ENCODE measurements at places on chromosomes 1 and 21.

GRCh38 chr1:53693773-53694717 lies 44.9 kb downstream of the GLIS1 start:
- no peak for DNase-seq

- DNase-seq = no peak
These were observed 80.5 kb upstream of the RALGPS2 start for GRCh38 chr1:178644308-178645120.

GRCh38 chr1:51240084-51240483 lies 4.0 kb downstream of the RNF11 start:
- no peak for DNase-seq

DNA sequence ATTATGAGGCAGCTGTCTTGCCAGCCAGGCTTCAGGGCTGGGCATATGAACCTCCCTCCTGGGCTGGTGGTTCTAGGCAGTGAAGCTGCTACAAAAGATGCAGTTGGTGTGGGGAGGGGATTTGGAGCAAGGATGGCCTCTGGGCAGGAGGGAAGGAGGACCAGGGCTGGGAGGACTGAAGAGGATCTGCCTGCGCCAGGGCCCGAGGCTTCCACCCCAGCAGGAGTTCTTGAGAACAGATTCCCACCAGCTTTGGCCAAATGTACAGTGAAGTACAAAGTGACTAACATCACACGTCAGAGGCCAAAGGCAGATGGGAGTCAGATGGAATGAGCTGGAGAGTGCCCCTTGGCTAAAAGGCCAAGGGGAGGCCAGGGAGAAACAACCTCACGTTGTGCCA lies 62.4 kb downstream of the DDX20 start:
- DNase-seq = no peak

DNA sequence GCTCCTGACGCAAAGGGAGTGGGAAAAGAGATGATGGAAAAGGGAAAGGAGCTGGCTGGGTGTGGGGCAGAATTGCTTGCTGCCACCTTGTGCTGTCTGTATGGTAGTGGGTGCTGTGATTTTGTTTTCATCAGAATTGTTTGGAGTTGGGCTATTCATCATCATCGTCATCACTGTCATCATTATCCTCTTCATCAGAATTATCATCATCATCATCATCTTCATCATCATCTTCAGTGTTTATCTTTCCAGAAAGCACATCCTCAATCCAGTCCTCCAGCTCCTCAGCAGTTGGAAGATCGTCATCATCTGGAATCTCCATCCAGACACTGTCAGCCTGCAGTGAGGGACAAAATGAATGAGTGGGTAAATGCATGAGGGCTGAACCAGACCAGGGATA lies 59.3 kb downstream of the VANGL1 start:
- no peak for DNase-seq

GRCh38 chr1:54965624-54966340 lies 14.6 kb upstream of the TMEM61 start:
- no peak for DNase-seq

DNA sequence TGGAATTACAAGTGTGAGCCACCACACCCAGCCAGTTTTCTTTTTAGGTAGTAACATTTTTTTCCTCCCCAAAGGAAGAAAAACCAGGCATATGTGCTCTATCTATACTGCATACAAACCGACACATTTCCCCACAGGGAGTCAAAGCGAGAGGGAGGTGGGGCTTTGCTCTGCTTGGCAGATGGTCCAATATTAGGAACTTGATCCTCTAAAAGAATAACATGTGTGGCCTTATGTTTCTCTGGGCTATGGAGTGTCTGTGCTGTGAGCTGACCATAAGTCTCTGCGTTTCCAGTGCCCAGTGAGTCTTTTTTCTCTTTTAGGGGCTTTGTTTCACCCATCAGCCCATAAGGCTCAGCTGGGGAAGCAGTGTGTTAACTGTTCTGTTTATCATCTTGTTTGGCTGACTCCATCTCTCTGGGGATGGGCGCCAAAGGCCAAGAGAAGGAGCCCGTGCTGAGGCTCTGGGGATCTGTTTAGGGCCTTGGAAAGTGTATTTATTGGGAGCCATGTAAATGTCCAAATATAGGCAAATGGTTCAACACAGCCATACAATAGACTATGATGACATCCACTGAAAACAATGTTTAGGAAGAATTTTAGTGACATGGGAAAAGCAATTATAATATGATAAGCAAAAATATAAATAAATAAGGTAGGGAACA lies 20.2 kb downstream of the LMOD1 start:
- no peak for DNase-seq

DNA sequence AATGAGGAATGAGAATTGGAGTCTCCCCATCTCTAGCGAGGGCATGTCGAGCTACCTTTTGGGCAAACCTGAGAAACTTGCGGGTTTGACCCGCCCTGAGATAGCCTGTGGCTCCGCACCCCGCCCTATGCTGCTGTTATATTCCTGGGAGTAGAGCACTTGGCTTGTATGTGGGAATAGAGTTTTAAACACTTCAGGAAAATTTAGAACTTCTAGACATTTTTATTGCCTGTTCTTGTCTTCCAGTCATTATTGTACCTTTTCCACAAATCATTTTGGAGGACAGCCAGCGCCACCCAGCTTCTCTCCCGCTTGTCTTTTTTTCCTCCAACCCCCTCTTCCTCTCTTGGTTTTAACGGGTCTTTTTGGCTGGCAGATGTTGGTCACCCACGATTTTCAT lies 738 bp downstream of the GNPAT start:
- DNase-seq = no peak

DNA sequence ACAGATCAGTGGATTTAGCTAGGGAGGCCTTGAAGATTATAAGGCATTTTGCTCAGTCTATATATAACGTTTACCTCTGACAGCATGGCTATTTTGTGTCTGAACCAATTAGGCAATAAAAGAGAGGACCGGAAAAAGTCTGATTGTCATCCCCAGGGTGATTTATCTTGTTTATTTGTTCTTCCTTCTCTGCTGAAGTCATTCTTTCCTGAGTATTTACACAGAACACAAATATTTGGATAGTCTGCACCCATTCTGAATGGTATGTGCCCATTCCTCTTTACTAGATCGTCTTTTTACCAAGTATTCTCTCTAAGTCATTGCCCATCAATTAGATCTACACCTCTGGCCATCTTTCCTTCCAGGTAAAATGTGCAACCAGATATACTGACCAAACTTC lies 1602.9 kb downstream of the KCNT2 start:
- no peak for DNase-seq

GRCh38 chr1:160108888-160109662 lies 6.5 kb upstream of the ATP1A2 start:
- no peak for DNase-seq

GRCh38 chr1:75469586-75470173 lies 141.2 kb downstream of the SLC44A5 start:
- DNase-seq = no peak

DNA sequence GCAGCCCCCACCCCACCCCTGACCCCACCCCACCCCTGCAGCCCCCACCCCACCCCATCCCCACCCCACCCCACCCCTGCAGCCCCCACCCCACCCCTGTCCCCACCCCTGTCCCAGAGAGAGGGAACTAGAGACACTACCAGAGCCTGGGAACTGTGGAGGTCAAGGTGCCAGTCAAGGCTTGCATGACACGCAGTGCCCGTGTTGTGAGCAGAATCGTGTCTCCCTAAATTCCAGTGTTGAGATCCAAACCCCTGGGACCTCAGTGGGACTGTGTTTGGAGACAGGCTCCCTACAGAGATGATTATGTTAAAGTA lies 18.4 kb upstream of the SUMO3 start:
- no peak for DNase-seq

DNA sequence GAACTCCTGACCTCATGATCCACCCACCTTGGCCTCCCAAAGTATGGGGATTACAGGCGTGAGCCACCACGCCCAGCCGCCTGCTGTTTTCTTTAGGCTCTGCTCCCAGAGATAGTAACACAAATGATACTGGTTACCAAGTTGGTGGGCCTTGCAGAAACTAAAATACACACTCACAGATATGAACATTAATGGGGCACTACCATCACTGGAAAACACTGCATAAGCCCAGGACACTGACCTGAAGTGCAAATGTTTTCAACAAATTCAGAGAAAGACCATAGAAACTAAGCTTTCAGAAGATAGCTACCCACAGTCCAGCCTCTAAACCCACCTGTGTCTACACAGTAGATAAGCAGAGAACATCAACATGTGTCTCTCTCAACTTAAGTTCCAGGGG lies 180.5 kb downstream of the FCRL5 start:
- no peak for DNase-seq

DNA sequence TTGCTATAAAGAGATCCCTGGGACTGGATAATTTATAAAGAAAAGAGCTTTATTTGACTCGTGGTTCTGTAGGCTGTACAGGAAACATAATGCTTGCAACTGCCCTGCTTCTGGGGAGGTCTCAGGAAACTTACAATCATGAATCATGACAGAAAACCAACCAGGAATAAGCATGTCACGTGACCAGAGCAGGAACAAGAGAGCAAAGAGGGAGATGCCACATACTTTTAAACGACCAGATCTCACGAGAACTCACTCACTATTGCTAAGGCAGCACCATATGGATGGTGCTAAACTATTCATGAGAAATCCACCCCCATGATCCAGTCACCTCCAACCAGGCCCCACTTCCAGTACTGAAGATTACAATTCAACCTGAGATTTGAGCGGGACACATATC lies 49.8 kb upstream of the RCC1 start:
- no peak for DNase-seq

DNA sequence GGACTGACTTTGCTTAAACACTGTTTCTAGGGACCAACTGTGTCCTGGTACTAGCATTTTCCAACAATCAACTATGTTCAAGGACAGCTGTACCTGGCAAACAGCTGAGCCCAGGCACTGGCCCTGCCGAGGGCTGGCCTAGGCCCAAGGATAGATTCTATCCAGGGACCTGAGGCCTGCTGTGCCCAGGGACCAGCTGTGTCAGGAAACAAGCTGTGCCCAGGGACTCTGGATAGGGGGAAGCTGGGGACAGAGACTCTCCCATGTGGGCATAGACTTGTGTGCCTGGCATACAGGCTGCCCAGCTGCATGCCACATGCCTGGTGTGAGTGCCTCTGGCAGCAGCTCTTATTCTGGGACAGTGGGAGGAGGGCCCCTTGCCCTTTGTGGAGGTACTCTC lies 38.1 kb upstream of the POU3F1 start:
- no peak for DNase-seq

DNA sequence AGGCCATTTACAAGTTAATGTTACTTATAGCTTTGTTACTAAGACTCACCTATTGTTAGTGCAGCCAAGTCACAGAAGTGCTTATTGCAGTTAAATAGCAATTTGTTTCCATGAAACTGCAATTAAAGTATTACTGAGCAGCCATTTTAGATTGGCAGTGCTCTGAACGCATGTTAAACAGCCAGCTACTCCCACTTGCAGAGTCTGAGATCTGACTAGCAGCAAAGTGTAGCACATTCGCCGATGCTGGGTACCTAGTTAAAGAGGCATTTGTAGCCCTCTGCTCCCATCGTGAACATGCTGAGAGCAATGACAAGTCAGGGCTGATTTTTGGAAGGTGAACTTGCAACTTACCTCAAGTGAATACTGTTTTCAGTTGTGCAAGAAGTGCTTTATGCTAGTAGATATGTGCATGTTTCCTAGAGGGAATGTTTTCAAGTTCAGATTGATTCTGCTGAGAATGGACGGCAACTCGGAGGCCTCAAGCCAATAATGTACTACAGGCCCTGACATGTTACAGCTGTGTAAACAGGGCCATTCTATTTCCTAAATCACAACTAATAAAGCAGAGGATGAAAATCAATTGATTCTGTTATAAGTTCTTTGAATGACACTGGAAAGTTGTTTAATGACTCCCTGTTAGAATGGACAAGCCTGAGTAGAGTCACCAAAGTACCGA lies 19.8 kb downstream of the LMO4 start:
- no peak for DNase-seq

DNA sequence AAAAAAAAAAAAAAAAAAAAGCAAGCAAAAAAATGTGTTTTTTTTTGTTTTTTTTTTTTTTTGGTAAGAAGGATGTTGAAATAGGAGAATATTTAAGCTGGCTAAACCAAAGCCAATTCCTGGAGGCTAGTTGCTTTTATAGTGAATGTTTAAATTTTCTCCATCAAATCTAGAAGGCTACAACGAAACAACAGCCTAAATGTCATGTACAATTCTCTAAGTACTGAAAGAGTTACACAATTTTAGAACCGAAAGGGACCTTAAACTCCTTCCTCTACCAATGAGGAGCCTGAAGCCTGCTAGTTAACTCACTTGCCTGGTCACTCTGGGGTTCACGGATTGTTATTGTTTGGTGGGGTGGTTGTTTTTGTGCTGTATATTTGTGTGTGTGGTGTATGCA lies 3.5 kb downstream of the WLS start:
- no peak for DNase-seq

Measured in activated T-helper 9 cell treated with anti-CD3 and anti-CD28 coated beads, Interleukin-2, amount 50 U/mL, for 16 hours (primary cell).